ENCODE measurements at places on chromosomes 12 and 14.

- no peak for DNase-seq
These were observed 47.6 kb downstream of the TAOK3 start for GRCh38 chr12:118325081-118325480.

DNA sequence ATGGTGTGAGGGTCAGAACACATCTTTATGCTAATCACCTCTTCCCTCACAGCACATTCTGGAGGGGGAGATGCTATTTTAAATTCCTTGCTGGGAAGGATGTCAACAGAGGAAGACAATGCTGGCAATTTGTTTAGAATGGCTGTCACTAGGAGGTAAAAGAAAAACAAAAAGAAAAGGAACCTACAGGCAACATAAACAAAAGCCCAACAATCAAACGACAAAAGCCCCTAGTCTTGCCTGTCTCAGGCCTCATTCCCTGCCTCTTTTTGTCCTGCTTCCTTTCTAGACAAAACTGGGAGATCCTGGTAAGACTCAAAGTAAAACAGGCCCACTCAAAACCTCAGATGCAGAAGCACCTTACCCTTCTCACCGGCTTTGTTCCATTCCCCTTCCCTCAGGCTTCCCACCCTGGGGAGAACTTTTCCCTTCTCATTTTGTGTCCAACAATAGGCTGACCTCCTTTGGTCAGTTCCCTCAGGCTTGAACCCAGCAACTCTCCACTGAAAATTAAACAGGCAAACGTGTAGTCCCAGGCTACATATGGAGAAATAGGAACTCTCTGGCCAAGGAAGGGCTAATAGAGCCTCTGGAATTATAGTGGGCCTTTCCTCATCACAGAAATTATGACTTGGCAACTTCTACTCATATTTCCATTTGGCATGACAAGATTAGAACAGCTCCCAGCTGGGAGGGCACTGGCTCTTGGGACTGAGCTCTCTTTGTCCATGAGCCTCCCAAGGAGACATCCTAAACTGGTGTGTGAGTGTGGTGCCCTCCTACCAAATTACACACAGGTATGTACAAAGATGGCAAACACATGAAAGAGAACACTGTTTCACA is 193.0 kb downstream of the MON2 start:
- no peak for DNase-seq

GRCh38 chr12:26126340-26127284 is 1.8 kb upstream of the BHLHE41 start:
- DNase-seq = peak; percentile 47

DNA sequence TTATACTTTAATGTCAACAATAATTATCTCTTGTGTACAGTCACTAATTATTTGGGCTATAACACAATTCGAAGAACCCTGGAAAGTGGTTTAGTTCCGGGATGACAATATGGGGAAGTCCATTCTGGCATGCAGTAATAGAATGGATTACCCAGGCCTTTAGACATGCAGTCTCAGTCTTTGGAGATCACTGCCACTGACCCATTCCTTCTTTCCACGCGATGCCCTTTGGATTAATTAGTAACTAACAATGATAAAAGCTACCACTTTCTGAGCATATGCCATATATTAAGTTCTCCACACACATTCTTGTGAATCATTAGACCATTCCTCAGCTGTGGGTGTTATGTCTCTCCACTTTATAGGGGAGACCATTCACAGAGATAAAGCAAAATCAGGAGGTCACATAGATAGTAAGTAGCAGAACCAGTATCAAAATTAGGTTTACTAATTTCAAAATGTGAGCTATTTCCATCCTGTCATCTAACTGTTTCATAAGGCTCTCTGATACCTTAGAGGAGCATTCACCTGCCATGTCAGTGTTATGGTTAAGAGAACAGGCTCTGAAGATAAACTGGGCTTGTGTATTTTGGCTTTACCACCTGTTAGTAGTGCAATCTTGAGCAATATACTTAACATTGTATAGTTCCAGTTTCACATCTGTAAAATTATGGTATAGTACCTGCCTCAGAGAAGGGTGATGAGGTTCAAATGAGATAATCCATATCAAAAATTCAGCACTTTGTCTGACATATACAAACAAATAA is 27.2 kb upstream of the KCNJ8 start:
- no peak for DNase-seq

DNA sequence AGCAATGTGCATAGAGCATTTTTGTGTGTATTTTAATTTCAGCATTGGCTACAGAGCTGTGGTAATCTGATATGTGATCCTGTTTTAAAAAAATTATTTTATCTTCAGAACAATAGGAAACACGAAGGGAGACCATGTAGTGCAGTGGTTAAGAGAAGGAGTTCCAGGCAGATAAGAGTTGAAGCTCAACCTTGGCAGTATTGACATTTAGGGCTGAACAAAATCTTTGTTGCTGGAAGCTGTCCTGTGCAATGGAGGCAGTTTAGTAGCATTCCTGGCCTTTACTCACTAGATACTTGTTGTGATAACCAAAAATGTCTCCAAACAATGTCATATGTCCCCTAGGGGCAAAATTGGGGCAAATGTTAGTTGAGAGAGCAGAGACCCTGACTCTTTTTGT is 59.2 kb downstream of the CHST11 start:
- no peak for DNase-seq

- DNase-seq = peak; percentile 89
These were observed 276.3 kb upstream of the CRY1 start for GRCh38 chr12:107369679-107370078.

DNA sequence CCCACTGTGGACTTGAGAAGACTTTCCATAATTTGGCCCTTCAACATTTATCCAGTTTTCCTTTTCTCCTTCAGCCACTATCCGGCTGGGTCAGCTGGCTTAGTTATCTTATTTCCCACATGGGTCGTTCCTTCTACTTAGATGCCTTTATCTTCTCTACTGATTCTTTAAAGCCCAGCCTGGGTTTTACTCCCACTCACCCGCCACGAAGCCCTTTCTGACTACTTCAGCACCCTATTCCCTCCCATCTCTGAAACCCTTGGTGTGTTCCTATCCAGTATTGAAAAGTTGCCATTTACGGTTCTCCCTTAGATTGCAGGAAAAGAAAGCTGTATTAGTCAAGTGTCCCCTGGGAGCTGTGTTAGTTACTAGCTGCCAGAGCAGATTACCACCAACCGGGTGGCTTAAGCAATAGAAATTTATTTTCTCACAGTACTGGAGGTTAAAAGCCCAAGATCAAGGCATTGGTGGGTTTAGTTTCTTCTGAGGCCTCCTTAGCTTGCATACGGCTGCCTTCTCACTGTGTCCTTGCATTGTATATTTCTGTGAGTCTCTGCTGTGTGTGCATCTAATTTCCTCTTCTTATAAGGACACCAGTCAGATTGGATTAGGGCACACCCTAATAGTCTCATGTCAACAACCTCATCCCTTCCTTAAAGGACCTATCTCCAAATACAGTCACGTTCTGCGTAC is 105.5 kb downstream of the GPATCH2L start:
- no peak for DNase-seq

- DNase-seq = no peak
These were observed 41.5 kb upstream of the ANKS1B start for GRCh38 chr12:100026241-100026640.

- peak; percentile 56 for DNase-seq
These were observed 180.8 kb downstream of the C12orf50 start for GRCh38 chr12:87848248-87848868.

- DNase-seq = no peak
These were observed 111.6 kb downstream of the HECTD4 start for GRCh38 chr12:112270673-112271072.

- DNase-seq = no peak
These were observed 49.6 kb downstream of the CMKLR1 start for GRCh38 chr12:108289350-108290161.

DNA sequence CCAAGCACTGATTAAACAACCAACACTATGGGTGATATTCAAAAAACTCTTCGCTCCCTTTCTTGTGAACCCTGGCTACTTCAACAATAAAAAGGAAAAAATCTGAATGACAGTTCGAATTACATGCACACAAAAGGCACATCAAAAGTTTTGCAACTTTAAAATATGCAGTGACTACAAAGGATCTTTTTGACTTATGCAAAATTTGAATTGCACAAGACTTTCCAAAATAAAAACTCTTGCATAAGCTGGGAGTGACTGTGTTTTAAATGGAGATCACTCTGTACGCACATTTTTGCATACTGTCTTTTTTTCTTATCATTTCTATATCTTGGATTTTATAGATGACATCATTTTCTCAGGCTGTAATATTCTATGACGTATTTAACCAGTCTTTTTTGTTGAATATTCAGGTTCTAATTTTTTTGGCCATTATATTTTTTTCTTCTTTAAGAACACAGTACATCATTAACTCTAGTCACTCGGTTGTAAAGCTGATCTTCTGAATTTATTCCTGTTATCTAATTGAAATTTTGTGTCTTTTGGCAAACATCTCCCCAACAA is 667.6 kb upstream of the TBX3 start:
- DNase-seq = no peak

DNA sequence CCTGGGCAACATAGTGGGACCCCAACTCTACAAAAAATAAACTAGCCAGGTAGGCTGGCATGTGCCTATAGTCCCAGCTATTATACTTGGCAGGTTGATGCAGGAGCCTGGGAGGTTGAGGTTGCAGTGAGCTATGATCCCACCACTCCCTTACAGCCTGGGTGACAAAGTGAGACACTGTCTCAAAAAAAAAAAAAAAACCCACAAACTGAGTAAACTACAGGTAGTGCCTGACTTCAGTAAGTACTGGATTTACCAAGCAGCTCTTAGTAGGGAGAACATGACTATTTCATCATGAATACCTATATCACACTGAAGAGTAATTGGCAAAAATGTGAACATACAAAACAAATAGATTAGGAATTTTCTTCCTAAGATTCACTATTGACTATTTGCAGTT is 32.4 kb upstream of the AP4S1 start:
- peak; percentile 9 for DNase-seq

DNA sequence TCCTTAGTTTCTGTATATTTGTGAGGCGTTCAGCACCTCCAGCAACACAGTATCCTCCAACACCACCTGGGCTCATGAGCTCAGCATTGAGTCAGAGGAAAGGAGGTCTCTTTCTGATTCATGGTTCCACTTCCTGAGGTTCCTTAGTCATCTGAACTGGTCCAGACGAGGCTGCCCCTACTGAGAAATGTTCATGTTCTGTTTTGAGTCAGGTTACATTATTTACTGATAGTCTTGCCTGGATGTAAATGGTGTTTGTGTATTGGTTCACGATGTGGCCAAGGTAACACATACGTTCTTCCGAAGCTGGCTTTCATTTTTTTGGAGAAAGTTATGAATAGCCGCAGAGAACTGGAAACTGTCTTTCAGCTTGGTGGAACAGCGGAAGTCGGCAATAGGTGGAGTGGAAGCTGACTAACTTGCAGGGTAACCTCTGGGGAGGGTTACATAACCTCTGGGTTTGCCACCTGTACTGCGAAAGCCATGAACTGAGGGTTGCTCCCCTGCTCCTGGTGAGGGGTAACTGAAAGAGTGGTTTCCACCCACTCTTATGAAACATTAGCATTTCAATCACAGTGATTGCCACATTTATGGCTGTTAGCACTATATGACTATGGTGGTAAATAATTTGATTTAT is 42.2 kb upstream of the MANSC4 start:
- peak; percentile 96 for DNase-seq

DNA sequence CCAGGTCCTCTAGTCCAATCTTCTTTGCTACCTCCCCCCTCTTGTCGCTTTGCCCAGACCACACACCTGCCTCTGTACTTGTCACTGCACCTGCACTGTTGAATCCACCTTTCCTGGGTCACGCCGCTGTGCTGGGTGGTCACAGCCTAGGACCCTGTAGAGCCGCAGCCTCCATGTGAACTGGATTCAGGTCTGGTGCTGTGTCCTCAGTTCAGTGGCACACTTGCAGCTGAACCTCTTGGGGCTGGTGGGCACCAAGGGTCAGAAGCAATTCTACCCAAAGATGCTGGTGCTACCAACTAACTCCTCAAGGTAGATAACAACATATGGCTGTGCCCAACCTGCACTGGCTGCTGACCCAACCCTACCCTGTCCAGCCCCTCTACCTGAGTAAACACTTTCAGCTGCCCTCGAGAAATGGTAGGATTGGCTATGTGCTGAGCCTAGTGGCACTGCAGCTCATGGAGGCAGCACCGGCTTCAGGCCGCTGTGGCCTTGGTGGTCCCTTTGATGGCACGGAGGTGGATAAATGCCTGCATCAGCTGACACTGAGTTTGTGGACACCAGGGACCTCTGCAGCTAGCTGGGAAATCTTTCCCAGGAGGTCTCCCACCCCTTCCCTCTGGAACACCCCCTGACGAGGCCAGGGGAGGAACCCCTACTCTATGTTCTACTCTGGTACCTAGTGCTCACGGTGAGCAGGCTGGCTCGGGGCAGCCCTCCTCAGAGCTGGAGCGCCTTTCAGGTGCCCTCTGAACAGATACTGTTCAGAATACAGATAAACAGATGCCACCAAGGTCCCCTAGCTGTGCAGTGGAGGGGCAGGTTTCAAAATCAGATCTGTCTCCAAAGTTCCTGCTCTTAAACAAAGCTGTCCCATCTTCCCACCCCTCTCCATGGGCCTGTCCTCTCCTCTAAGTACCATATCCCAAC is 14.3 kb downstream of the AGAP2 start:
- DNase-seq = no peak

- no peak for DNase-seq
These were observed 14.7 kb upstream of the ASIC1 start for GRCh38 chr12:50042693-50043092.

- DNase-seq = no peak
These were observed 122.9 kb downstream of the MYRFL start for GRCh38 chr12:69947897-69948296.

- no peak for DNase-seq
These were observed 564 bp upstream of the THTPA start for GRCh38 chr14:23555533-23555881.

GRCh38 chr14:66923251-66923650 is 266.0 kb upstream of the GARIN2 start:
- DNase-seq = no peak

DNA sequence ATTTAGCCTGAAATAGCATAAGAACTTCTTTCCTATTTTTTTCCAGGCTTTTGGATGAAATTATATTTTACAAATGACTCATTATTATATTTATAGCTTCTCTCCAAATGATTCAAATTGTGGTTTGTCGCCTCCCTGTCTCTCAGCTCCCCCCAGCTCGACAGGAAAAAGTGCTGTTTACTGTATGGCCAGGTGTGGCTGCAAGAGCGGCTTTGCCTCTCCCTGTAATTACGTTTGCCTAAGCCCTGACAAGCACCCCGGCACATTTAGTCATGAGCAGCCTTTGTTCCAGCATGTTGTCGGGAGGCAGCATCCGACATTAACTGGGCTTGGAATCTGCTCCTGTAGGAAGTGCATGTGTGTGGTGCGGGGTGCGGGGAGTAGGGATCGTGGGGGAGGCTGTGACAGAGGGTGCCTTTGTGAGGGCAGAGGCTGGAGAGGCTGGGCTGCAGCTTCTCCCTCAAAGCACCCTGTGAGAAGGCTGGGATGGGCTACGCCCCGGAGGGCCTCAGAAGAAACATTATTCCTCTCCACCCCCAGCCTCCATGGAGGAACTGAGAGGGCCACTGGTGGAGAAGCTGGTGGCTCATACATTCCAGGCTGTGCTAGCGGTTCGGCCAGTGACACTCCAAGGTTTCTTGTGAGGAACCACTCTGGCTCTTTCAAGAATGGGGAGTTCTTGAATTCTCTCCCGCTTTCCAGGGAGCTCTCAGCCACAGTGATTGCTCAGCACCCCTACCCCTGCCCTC is 42.1 kb upstream of the CTDSP2 start:
- DNase-seq = peak; percentile 62
